ENCODE measurements at places on chromosomes 2 and 18. TPM values are rescaled to one million over a fixed set of nuclear protein-coding genes. Genes with fewer than 3 reads are reported as not detected.

The MPV17 gene
- total RNA-seq = 45.2 TPM

The SALL3 gene
- total RNA-seq = 54.5 TPM

GRCh38 chr2:52919673-52920072, 847.9 kb upstream of the CHAC2 start:
- no peak for DNase-seq

DNA sequence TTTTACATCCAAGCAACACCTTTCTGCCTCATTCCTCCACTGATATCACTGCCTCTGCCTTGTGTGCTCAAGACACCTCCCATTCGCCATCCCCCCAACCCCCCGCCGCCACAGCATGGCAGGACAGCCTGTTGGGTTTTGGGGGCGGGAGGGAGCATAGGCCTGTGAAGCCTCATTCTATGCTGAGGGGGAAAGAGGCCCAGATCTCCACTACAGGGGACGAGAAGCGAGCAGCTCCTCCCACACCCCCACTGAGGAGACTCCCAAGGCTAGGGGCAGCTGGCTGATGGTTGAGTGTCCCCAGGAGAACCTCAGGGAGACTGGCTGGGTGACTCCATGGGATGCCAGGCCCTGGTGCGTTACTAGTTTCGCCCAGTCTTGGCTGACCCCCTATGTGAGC, 214.3 kb upstream of the SIX2 start:
- no peak for DNase-seq

DNA sequence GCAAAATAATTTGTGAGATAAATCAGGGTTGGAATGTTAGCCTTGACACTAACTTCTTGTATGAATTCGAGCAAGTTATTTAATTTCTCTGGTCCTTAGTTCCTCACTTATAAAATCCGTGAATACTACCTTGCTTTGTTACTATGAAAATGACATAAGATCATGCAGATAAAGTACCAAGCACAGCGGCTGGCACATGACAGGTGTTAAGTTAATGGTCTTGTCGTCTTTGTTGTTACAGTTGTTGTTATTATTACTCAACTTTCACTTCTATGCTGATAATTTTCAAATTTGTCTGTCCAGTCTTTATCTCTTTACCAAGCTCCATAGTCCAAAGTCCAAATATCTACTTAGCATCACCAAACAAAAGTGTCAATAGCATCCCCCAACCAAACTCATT, 482.1 kb downstream of the ARHGAP15 start:
- no peak for DNase-seq

DNA sequence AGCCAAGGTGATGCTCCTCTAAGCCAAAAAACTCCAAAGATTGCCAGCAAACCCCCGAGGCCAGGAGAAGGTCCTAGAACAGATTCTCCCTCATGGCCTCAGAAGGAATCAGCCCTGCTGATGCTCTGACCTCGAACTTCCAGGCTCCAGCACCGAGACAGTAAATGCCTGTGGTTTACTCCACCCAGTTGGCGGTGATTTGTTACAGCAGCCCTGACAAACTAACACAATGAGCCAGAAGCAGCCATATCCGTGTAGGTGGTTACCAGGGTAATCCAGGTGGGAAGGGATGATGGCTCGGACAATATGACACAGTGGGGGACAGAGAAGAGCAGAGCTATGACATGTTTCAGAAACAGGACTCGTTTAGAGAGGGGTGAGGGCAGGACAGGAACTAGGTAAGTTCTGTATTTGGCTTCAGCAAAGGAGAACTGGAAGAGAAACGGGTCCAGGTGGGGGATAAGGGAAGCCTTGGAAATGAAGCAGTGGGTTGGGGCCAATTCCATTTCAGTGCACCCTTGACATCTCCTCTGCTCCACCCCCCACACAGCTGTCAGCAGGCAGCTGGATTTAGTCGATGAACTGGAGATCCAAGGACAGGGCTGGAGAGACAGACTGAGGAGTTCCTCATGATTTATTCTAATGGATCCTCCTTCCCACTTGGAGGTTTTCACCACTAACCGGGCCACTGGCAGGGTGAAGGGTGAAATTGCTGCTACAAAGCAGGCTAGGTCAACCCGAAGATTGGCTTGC, 179.7 kb upstream of the SH3BP4 start:
- no peak for DNase-seq

- no peak for DNase-seq
Measured at GRCh38 chr2:96150791-96151594, 5.8 kb upstream of the DUSP2 start.

GRCh38 chr2:99680946-99681345, 191.1 kb upstream of the REV1 start:
- DNase-seq = no peak

DNA sequence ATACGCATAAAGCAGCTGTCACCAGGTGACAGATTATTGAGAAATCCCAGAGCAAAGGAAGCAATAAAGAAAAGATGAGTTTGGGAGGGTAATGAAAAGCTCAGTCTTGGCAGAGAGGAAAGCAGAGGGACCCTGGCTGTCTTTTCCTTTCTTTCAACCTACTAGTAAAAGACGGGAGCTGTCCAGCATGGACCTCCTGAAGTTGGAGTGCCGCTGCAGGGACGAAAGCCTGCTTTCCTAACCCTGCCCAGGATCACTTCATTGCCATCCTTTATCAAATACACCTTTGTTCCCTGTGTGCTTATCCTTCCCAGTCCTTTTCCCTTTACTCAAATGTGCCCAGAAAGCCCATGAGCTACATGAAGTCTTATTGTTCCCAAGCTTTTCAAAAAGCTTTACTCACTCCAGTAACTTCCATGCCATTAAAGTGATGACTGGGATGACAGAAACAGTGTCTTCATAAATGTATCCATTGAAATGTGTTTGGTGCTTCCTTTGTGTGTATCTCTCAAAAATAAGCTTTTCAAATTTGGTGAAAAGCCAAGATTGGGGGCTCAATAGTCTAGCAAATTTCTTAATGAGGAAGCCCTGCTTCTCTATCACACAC, 3.7 kb upstream of the SPR start:
- DNase-seq = no peak

DNA sequence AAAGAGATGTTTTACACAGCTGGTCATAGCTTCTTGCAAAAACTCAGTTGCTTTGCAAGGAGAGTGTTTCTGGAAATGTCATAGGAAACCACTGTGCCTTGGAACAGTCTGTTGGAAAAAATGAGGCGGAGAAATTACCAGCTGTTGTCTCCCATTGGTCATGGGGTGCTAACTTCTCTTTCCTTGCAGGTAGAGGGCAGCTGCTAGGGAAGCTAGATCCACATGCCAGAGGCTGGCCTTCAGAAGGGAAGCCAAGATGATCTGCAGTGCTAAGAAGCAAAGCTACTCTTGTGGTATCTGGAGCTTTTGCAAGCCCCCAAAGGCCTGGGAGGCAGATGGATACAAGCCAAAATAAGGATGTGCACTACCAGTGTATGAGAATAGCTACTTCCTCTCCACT, 34.8 kb upstream of the LAMA1 start:
- no peak for DNase-seq

- no peak for DNase-seq
Measured at GRCh38 chr18:44974174-44974573, 293.5 kb downstream of the SETBP1 start.

- no peak for DNase-seq
Measured at GRCh38 chr2:234483568-234484251, 13.2 kb downstream of the ARL4C start.

- DNase-seq = no peak
Measured at GRCh38 chr18:3597409-3598357, 147.7 kb downstream of the TGIF1 start.

Measured in H1 (cell line).